H4 (cell line): ENCODE measurements at places on chromosomes 6 and 20.

- no peak for DNase-seq
Measured at GRCh38 chr20:59665656-59666555, 61.6 kb downstream of the PHACTR3 start.

GRCh38 chr6:8180327-8181159, 78.2 kb upstream of the EEF1E1 start:
- DNase-seq = peak; percentile 18

DNA sequence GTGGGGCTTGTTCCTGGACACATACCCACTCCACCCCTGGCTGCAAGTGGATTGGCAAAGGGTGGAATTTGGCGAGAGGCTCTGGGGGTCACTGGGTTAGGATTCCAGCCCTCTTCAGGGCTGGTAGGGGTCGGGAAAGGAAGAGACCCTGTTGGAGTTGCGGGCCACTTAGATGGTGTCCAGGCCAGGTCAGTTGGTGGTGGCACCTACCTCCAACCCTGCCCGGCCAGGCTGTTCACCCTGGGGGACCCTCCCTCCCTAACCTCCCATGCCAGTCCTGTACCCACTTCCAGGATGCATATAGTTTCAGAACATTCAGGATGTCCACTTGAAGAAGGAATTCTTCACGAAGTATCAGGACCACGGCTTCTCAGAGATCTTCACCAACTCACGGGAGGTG, 21.0 kb downstream of the CAPN11 start:
- DNase-seq = no peak

DNA sequence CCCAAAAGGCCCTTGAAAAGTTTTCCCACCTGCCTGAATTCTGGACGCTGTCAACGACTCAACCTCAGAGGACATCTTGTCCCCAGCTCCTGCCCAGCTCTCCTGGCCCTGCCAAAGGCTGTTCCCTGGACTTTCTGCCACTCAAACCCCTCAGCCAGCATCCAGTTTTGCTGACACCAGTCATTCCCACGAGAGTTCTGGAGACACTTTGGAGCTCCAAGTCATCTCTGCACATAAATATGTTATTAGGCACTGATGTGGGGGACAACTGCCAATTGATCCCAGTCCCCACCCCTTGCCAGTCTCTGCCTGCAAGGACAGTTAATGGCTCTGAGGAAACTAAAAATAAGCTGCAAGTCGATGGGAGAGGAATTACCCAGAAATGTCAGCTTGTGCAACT, 38.9 kb upstream of the KCNB1 start:
- DNase-seq = no peak

DNA sequence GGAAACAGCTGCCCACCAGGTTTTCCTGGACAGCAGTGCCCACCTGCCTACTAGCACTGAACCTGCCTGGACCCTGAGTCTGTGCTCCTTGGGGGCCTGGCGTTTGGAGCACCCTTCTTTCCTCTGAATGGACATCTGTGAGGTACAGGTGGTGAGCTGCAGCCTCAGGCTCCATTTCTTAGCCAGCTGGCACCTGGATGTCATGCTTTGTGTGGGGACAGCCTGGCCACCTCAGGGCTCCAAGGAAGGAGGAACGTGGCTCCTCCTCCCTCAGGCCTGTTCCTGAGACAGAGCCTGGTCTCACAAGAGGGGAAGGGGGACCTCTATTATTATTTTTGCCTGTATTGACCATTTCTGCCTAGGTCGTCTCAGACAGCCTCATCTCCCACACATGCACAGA, 8.1 kb downstream of the TMEM151B start:
- no peak for DNase-seq
